ENCODE measurements at places on chromosomes 2 and 18.

DNA sequence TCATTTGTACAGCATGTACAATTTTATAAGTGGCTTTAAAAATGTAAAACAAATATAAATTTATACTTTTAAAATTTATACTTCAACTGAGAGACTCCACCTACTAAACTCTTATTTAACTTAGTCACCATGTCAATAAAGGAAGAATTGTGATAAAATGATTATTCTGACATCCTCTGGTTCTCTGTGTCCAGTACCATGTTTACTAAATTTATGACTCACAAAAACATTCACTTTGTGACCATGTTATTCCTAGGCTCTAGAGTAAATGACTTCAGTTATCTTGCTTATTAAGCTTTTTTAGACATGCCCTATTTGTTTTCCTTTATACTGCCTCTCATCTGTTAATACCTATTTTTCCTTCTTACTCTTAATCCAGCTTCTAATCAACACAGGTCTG, 959.6 kb upstream of the SLC39A10 start:
- no peak for ATAC-seq

DNA sequence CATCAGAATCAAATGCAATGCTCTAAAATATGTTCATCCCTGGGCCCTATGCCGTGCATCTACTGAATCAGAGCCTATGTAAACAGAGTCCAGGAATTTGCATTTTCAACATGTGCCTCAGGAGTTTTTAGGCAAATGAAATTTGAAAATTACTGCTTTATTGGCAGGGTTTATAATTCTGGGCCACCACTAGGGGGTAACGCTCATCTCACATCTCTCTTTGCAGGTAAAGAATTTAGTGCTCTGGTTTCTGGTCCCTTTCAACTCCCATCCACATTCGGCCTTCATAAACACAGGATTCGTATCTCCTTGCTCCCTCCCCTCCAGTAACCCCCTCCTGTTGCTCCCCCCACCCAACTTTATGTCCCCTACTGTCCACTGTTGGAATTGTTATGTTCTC, 49.3 kb downstream of the LYPD6B start:
- ATAC-seq = no peak

- ATAC-seq = peak; percentile 27
Observed at GRCh38 chr2:28413152-28413898, 20.7 kb downstream of the FOSL2 start.

- no peak for ATAC-seq
Observed at GRCh38 chr2:42960002-42960841, 167.8 kb upstream of the HAAO start.

DNA sequence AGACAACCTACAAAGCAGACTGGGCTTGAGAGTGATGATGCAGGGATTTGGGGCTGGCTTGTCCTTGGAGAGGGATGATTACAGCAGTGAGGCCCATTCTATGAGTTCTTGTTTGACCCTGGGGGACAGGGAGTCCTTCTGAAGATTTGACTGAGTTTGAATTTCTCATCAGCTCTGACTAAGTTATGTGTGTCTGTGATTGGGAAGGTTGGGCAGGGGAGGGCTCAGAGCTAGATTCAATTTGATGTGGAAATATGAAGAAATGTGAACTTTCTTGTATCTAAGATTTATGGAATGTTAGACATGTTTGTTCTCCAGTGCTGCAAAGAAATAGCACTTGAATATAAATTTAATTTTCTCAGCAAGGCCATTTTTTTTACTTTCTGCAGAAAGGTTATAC, 19.9 kb upstream of the IL1R2 start:
- no peak for ATAC-seq

- ATAC-seq = no peak
Observed at GRCh38 chr2:161814008-161814660, 189.9 kb downstream of the SLC4A10 start.

- ATAC-seq = no peak
Observed at GRCh38 chr2:234292205-234292961, 204.5 kb downstream of the ARL4C start.
